ENCODE measurements at places on chromosomes 2 and 18.

- no peak for DNase-seq
These were observed 101.9 kb upstream of the NRP2 start for GRCh38 chr2:205580212-205580987.

DNA sequence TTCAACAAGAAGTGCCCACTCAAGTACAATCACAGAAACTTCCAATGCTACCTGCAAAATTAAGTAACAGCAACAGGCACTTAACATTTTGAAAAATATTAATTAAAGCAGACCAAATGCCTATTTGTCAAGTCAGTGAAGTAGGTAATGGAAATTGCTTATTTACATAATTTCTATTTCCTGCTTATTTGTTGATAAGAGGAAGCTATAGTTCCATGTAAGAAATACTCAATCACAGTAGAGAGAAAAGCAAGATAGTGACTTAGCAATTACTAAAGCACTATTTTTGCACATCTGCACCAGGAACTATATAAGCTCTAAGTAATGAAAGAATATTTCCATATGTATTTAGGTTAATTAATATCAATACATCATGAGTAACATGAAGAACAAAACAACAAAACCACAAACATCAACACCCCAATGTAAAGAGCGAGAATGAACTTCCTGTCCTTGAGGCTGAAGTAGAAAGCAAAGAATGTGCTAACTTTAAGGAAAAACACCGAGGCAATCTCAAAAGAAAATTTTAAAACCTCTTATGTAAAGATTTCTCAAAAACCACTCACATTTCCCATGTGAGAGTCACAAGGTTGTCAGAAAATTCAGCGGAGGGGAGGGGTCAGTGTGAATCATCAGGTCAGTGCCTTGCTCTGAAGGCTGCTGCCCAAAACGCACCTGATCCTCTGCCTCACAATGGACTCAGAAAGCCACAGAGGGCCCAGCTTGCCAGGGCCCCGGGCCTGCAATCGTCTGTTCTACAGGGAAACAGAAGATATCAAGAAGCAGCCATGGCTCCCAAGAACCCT lies 12.5 kb downstream of the NPC1 start:
- DNase-seq = peak; percentile 17

- no peak for DNase-seq
These were observed 4.3 kb downstream of the UGT1A9 start for GRCh38 chr2:233676046-233676445.

DNA sequence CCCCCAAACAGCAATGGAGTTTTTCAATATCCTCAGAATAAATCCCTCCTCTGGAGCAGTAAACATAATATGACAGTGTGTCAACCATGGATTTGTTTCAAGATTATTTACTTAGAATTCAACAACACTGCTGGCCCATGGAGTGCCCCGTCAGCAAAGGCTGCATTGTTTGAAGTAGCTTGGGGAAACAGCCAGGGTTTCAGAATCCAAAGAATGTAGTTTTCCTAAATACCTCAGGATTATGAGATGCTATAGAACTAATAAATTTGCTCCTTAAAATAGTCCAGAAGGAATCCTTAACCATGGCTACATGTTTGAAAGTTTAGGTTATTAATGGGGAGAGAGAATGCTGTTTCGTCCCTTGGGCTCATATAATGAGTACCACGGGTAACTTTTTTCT lies 13.1 kb upstream of the CETN1 start:
- DNase-seq = no peak

DNA sequence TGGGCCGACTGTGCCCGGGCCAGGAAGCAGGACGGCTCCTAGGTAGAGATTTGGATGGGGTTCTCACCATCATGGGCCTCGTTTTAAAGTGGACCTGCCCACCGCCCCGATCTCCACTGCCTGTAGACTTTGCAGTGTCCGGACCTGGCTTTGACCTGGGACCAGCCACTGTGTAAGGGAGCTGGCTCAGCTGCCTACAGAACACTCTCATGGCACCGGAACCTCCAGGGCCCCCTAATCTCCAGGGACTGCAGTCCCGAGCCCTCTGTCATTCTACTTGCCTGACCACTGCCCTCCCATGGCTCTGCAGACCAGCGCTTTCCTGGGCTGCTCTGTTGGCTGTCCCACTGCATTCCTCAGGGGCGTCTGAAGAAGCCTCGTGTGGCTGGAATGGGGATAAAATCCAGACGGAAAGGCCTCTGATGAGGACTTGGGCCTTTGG lies 120.8 kb downstream of the GLI2 start:
- DNase-seq = no peak

DNA sequence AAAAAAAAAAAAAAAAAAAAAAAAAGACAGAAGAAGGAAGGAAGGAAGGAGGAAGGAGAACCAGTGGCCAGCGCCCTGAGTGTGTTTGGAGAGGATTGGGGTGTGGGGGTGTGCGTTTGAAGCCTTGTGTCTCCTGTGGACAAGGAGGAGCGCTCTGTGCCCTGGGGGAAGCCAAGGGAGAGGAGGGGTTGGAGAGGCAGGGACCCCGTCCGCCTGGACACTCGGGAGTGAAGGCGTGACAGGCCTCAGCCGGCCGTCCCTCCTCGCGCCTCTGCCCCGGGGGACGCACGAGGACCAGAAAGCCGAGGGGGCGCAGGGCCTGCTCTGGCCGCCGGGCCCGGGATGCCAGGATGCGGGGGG lies 44.9 kb downstream of the SERTAD2 start:
- peak; percentile 11 for DNase-seq

- DNase-seq = no peak
These were observed 16.9 kb upstream of the VPS54 start for GRCh38 chr2:64036034-64036705.

DNA sequence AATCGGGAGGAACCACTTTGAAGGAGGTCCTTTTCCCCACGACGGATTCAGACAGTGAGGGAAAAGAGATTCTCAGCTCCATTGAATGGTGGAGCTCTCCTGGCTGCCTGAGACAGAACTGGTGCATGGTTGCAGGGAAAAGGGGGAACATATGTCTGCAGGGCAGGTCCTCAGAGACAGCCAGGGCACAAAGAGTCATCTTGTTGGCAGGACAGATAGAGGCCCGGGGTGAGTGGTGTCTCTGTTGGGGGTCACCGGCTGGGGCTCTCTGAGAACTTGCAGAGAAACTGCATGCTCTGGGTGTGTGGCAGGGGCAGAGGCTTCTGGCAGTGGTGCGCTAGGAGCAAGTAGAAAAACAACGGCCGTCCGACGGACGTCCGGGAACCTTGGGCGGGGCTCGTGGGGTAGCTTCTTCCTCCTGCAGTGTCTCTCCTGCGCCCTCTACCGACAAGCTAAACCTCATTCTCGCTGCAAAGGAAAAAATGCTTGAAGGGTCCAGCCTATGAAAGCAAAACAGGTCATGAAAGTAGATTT lies 94.3 kb downstream of the CDCA7 start:
- peak; percentile 63 for DNase-seq

DNA sequence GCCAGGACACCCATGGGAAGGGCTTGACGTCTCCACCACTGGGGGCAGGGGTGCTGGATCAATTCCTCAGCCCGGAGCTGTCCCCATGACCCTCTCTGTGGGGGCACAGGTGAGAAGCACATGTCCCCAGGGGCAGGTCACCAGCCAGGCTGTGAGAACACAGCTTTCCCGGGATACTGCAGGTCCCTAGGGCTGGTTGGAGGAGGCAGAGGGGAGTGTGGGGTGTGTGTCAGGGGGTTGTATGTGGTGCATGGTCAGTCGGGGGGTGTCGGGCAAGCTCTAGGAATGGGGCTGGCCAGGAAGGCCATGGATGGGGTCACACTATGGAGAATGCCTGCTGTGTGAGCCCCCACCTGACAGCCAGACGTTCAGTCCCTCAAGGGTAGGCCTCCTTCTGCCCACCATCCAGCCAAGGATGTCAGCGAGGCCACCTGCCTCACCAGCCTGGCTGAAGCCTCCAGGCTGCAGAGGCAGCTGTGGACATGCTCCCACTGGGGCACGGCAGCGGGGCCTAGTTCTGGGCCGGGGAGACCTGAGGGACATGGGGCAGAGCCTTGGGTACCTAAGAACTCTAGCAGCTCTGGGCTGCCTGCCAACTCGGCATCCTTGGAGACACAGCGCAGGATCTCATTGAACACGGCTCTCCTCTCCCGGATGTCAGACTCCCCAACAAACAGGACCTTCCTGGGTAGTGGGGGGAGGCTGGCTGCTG lies 10.3 kb downstream of the HS1BP3 start:
- no peak for DNase-seq
